ENCODE measurements at places on chromosomes 2 and 18.
A peak's percentile ranks its signal among the peaks of the same experiment; 100 is the strongest.

DNA sequence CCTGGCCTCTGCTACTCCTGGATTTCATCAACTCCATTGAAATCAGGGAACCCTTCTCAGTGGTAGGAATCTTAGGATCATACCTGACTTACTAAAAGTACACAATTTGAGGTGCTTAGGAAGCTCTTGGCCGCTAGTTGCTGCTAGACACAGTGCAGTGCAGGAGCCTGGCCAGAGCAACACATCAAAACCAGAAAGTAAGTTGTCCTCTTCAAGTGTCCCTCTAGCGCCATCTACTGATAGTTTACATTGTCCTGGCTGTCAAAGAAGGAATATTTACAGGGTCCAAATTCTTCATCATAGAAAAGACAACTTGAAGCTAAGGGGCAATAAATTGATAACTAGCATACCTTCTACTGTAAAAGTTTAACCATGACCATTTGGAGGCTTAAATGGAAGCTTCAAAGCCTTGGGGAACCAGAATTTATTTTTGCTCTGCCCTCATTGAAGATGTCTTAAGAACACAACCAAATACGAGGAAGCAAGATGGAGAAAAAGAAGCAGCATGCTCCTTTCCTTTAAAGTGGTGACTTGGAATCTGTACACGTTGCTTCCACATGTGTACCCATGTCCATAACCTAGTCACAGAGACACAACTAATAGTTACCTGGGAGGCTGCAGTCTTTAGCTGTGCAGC lies 889.1 kb upstream of the GCFC2 start:
- DNase-seq, result peak; percentile 92

- DNase-seq, result peak; percentile 17
These were observed 30.9 kb downstream of the GAREM1 start for GRCh38 chr18:32439802-32440201.

GRCh38 chr18:6118080-6118479 lies 222.8 kb upstream of the TMEM200C start:
- no peak for DNase-seq

GRCh38 chr2:148052687-148053086 lies 31.8 kb downstream of the MBD5 start:
- no peak for DNase-seq

GRCh38 chr2:48278590-48278989 lies 251.4 kb upstream of the STON1 start:
- DNase-seq, result no peak

DNA sequence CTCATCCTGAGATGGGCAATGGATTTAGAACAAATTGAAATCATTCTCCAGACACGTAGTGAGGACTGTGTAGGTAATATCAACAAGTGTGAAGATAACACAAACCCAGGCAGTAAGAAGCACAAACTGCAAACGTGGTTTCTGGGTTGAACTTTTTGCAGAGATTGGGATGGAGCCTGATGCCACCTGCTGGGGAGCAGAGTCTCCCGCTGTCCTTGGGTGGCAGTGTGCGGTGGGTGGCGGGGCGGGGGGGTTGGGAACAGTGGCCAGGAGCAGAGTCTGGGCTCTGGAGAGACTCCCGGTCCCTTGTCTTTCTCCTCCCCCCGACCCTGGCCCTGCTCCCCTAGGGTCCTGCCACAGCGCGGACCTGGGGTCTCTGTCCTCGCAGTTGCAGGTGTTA lies 19.5 kb downstream of the TRAF3IP1 start:
- peak; percentile 22 for DNase-seq

GRCh38 chr2:151095463-151095862 lies 166.2 kb downstream of the RBM43 start:
- DNase-seq, result no peak

GRCh38 chr2:231900972-231901371 lies 25.2 kb downstream of the NPPC start:
- no peak for DNase-seq

GRCh38 chr18:59264651-59265245 lies 8.5 kb downstream of the RAX start:
- DNase-seq, result no peak

GRCh38 chr2:157771234-157771633 lies 104.9 kb downstream of the ACVR1 start:
- DNase-seq, result no peak

DNA sequence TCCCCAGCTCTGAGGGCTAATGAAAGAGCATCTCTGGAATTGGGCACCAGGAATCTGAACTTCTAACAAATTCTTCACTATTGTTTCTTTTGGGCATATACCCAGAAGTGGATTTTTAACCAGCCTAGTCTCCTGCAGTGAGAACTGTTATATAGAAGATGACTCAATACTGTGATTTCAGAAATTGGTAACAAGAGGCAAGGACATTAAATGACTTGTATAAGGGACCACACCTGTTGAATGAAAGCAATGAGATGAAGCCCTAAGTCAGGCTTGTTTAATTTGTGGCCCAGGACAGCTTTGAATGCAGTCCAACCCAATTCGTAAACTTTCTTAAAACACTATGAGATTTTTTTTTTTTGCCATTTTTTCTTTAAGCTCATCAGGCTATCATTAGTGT lies 57.9 kb downstream of the EPC2 start:
- no peak for DNase-seq

DNA sequence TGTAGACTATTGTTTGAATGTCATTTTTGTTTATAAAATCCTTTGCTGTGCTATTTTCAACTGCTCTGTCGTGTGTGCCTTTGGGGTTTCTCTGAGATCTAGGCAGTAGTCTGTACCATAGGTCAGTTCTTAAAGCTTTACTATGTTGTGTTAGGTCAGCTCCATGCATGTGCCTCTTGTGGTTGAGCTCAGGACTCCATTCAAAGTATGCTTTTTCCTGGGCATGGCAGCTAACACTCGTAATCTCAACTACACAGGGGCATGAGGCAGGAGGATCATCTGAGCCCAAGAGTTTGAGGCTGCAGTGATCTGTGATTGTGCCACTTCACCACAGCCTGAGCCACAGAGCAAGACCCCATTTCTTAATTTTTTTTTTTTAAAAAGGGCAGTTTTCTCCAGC lies 174.4 kb upstream of the SPHKAP start:
- DNase-seq, result no peak

DNA sequence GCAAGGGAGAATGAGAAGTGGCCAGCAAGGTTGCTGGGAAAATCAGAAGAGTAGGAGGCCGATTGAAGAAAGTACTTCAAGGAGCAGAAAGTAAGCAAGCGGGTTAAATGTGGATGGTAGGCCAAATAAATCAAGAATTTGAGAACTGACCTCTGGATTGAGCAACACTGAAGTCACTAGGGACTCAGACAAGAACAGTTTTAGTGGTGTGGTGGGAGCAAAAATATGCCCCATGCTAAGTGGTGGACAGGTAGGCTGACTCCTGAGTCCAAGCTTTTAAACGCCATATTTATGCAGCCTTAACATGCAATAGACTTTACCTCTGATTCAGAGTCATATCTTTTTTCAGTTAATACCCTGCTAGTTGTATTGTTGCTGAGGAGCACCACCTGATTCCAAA lies 4.5 kb downstream of the TRABD2A start:
- no peak for DNase-seq
